GM23248 (cell line): ENCODE measurements at places on chromosomes 7 and 10.
A peak's percentile ranks its signal among the peaks of the same experiment; 100 is the strongest.

- DNase-seq, result no peak
Observed at GRCh38 chr7:154899862-154900261, 103.1 kb downstream of the PAXIP1 start.

- DNase-seq, result peak; percentile 37
Observed at GRCh38 chr7:25820432-25821040, 331.5 kb upstream of the NFE2L3 start.

DNA sequence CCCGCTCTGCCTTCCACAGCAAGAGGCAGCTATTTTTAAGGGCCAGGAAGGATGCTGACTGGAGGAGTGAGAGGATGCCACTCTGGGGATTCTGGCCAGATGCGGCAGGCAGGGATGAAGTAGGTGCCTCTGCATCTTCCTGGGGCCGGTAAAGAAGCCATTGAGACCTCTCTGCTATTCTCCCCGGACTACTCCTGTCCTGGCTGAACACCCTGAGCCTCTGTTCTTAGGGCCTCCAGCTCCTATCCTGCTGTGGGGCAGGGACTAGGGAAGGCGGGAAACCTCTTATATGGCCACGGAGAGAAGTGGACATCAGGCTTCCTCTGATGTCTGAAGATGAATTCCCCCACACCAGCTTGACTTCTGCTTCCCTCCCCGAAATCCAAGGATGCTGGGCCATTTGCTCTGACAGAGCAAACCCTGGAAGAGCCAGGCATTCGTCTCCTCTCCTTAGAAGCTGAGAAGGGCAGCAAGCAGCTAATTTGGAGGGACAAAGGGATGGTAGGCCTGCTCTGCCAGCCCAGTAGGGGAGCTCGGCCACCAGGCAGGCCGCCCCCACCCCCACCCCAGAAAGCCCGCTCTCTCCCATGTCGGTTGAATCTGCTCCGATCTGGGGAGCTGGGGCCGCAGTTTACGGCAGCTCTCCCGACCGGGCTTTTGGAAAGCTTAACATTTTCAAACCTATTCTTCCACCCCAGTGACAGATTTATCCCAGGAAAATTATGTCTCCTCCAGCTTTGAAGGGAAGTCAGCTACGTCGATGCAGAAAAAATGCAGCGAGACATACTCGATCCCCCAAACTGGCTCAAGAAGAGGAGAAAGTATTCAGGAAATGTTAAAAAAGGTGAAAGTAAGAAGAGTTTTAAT, 2.8 kb downstream of the FGF8 start:
- no peak for DNase-seq

DNA sequence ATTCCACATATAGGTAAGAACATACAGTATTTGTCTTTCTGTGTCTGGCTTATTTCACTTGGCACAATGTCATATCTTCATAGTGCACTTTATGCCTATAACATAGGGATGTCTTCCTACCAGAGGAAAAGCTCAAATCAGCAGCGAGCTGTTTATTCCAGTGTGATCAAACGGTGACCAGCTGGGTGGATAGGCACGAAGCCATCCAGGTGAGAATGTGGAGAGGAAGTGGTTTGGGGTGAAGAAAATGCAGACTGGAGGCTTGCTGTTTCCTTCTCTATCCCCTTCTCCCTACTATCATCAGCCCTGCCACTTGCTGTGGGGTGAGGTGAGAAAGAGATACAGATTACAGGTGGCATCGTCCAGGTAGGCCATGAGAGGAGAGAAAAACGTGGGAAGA, 52.4 kb downstream of the CHCHD3 start:
- DNase-seq, result no peak

- peak; percentile 64 for DNase-seq
Observed at GRCh38 chr7:234708-235553, 42.6 kb downstream of the FAM20C start.

DNA sequence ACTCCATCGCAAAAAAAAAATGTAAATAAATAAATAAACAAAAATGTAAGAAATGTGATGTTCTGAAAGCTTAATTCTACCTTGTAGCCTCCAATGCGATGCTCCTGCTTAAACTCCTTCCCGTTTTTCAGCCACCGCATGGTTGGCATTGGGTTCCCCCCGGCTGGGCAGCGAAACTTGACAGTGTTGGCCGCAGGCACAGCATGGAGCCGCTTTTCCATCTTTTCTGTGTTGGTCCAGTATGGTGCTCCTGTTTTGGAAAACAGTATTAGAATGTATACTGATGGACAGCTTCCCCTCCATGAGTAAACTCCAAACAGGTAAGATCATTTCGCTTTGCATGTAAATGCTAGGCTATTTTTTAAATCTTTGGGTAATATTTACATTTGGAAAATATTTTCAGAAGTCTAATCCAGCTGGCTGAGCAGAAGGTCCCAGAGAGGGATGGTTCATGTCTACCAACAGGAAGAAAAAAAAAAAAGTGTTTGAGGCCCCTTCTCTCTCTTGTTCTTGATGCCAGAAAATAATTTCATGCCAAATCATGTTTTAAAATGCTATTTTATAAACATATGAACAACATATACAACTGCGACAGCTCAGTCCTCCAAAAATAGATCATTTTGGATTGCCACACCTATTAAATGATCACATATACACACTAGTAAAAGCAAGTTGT, 46.9 kb downstream of the FGFR2 start:
- no peak for DNase-seq

DNA sequence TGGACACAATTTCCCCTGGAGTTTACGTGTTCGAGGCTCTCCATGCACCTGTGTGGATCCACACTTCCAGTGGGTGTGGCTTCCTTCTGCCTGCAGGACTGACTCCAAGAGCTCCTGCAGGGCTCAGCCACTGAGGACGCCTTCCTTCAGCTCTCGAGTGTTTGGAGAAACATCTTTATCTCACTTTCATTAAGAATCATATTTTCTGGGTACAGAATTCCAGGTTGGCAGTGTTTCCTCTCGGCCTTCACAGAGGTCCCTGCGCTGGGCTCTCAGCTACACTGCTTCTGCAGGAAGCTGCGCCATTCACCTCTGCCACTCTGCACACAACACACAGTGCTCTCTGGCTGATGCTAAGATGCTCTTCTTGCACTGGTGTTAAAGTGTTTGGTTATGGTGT, 69.9 kb upstream of the NKX6-2 start:
- no peak for DNase-seq

DNA sequence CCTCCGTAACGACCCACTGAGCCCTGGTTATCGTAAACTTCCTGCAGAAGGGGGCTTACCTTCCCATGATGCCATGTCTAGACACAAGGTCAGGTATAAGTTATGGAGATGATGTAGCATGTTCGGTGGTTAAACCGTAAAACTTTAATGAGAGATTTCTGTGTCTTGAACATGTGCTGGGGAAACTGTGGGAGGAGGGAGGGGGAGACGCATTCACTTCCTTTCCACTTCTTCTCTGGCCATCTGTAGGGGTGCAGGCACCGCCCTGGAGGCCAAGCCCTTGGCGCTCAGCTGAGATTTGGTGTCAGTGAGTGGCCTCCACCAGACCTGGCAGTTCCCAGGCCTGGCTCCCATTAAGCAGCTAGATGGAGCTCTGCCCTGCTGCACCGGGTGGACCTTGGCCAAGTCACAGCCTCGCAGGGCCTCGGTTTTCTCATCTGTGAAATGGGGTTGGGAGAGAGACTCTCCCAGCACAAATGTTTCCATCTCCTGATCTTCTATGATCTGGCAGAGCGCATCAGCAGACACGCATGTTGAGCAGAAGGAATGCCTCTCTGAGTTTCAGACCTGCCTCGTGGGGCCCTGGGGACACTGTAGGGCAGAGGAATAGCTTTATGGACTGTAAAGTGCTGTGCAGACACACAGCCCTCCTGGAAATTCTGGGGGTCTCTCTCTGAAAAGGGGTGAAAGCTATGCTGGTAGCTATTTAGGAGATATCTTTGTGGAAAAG, 106.0 kb downstream of the COL26A1 start:
- no peak for DNase-seq

- no peak for DNase-seq
Observed at GRCh38 chr10:115972426-115972825, 300.6 kb downstream of the GFRA1 start.

- DNase-seq, result no peak
Observed at GRCh38 chr7:30323006-30323355, 38.6 kb downstream of the ZNRF2 start.

DNA sequence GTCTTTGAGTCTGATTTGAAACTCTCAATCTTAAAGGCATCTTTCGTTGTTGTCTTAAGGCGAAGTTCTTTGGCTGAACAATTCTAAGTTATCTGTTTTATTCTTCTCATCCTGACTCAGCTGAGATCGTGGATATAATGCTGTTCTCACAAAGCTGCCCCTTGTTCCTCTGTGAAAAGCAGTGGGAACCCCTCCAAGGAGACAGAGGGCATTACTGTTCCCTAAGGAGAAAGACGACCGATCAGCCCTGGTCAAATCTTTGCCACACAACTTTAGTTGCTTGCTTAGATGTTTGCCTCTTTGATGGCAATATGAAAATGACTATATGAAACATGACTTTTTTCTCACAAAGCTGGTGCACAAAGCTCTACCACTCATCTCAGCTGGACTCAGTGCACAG, 1016.7 kb downstream of the REEP3 start:
- no peak for DNase-seq

GRCh38 chr7:35987016-35987415, 166.0 kb upstream of the EEPD1 start:
- DNase-seq, result no peak
